Smooth muscle cell of the coronary artery (primary cell): ENCODE measurements at places on chromosomes 3 and 15. TPM values are rescaled to one million over a fixed set of nuclear protein-coding genes. Genes with fewer than 3 reads are reported as not detected.

CSTA gene
- total RNA-seq, result 0.75 and 5.1 TPM in 2 replicates

APPL1 gene
- 33.5 and 35.7 TPM in 2 replicates for total RNA-seq

BOC gene
- 0.38 and 19.7 TPM in 2 replicates for total RNA-seq

MRPS11 gene
- 50.8 and 59.5 TPM in 2 replicates for total RNA-seq

ZKSCAN7 gene
- total RNA-seq, result 4.6 and 8.3 TPM in 2 replicates

BFSP2 gene
- not detected in 2 replicates for total RNA-seq

GPR27 gene
- 0.08 TPM in 1 of 2 replicates, not detected in the other for total RNA-seq

PRR20G gene
- not detected in 2 replicates for total RNA-seq

SLC12A8 gene
- 4.9 and 8.4 TPM in 2 replicates for total RNA-seq
